ENCODE measurements at places on chromosomes 5 and 9.

DNA sequence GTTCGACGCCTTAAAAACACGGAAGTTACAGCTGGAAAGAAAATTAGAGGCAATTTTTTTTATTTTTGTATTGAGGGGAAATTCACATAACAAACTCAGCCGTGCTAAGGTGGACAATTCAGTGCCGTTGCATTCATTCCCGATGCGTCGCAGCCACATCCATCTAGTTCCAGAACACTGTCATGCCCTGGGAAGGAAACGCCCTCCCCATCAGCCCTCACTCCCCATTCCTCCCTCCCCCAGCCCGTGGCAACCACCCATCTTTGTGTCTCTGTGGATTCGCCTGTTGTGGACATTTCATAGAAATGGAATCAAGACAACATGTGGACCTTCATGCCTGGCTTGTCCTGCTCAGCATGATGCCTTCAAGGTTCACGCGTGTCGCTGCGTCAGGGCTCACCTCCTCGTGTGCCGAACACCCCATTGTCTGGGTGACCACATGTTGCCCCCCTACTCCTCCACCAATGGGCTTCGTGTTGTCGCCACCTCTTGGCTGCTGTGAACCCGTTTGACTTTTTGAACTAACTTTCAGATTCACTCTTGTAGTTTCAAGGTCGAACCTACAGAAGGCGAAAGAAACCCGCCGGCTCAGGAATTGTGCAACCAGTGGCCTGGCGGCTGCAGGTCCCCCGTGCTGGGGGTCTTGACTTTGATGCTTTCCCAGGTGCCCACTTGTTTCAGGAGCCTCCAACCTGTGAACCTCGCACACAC, 17.4 kb upstream of the CAMSAP1 start:
- no peak for DNase-seq

DNA sequence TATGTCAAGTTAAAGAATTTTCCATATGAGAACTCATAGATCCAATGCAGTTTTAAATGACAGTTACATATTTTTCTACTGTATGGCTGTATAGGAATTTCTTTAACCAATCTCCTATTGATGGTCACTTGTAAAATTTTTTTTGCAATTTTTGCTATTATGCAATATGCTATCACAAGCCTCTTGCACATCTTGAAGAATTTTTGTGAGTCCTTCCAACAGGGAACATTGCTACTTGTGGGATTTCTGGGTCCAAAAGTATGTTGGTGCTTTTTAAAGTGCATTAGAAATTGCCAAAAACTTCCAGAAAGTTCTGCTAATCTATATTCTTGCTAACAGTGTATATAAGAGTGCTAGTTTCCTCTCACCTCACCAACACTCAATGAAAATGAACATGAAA, 65.1 kb downstream of the NPR3 start:
- DNase-seq, result no peak

DNA sequence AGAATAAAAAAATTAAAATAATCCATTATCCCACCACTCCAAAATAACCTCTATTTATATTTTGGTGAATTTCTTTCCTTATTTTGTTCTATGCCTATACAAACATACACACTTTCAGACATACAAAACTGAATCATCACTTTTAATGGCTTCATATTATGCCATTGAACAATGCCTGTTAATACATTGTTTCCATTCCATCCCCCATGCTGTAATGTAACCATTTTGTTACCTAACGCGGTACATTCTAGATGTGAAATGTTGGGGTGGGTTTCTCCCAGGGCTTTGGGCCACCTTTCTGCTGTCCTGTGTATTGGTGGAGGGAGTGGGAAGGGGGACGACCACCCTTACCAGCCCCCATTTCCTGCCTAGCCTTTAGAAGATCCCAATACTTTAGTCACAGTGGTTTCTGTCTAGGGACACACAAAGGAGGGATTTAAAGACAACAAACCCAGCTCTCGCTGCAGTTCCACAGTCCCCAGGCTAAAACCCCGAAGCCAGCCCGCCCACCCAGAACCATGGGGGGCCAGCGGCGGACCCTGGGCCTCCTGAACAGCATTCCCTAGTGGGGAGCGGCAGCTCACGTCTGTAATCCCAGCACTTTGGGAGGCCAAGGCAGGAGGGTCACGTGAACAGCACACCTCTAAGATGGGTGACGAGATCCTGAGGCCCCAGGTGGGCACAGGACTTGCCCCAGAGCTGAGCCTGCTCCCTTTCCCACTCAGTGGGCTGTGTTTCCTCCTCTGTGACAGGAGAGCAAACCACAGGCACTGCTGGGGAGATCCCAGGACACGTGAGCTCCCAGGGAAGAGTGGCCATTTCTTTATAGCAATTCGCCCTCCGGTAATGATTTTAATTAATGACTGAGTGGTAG, 56.9 kb upstream of the STXBP1 start:
- DNase-seq, result no peak

- peak; percentile 45 for DNase-seq
These were observed 700.3 kb downstream of the PTPRD start for GRCh38 chr9:9912459-9912858.

DNA sequence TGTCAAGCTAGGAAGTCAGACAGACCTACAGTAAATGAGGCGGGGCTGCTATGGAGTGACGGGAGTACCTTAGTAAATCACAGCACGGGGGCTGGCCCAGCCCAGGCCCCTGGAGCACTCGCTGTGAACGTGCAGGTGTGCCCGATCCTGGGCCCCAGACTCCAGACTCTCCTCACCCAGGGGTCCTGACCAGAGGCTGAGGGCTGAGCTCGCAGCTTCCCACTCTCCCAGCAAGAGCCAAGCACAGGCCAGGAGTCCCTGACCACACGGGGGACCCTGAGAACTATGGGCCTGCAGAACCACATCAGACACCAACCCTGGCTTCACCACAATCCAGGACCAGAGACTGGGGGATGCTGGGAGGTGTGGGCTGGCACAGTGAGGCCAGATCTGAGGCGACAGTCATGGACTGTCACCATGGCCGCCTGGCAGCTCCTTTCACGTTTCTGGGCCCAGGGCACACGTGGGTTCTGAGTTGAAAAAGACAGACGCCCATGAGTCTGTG, 73.4 kb downstream of the ADAMTS2 start:
- DNase-seq, result no peak

DNA sequence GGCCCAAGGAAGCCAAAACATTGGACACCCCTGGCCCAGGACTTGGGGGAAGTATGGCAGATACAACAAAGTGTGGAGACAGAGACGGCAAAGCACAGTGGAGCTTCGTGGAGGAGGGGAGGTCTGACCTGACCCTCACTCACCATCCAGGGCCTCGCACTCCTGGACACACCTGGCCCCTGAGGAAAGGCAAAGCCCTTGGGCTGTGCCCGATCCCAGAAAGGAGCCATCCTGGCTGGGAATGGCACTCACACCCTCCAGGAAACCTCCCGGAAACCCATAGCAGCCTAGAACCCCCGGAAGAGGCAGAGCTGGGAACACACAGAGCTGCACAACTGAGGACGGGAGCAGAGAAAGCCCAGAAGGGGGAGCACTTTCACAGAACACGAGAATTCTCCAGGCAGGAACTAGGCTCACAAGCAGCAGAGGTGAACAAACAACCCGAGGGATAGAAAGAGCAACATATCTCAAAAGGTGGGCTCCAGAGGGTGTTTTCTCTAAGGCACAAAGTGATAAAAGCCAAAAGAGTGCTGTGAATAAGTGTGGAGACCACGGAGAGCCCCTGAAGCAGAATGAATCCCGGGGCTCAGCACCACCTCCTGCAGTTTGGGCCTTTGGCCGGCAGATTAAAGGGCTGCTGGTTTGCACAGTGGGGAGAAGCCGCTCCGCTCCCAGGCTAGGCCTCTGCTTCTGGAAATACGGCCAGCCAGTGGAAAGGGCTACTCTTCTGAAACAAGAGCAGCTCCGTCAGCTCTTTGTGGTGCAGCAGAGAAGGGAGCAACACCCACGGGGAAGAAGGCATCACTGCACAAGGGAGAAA, 108.2 kb downstream of the UBE2R2 start:
- peak; percentile 73 for DNase-seq

- no peak for DNase-seq
These were observed 115.4 kb downstream of the RGS3 start for GRCh38 chr9:113578882-113579282.

DNA sequence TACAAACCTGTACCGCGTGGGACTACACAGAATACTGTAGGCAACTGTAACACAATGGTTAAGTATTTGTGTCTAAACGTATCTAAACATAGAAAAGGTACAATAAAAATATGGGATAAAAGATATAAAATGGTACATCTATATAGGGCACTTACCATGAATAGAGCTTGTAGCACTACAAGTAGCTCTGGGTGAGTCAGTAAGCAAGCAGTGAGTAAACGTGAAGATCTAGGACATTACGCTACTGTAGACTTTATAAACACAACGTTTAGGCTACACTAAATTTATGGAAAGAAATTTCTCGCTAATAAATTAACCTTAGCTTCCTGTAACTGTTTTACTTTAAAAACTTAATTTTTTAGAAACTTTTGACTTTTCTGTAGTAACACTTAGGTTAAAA, 46.5 kb downstream of the MRPS27 start:
- no peak for DNase-seq

DNA sequence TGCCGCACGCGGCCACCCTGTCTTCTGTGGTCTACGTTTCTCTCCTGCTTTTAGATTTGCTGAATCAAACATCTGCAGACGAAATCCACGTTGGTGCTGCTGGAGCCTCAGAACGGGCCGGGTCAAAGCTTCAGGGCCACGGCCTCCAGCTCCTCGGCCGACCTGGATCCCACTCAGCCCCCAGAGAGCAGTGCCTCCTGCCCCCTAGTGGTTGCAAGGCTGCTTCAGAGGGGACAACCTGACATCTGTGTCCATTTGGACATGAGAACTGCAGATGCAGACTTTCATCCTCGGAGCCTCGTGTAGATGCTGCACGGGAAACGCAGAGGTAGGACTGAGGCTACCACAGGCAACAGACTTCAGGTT, 23.0 kb upstream of the SLC6A3 start:
- peak; percentile 71 for DNase-seq

DNA sequence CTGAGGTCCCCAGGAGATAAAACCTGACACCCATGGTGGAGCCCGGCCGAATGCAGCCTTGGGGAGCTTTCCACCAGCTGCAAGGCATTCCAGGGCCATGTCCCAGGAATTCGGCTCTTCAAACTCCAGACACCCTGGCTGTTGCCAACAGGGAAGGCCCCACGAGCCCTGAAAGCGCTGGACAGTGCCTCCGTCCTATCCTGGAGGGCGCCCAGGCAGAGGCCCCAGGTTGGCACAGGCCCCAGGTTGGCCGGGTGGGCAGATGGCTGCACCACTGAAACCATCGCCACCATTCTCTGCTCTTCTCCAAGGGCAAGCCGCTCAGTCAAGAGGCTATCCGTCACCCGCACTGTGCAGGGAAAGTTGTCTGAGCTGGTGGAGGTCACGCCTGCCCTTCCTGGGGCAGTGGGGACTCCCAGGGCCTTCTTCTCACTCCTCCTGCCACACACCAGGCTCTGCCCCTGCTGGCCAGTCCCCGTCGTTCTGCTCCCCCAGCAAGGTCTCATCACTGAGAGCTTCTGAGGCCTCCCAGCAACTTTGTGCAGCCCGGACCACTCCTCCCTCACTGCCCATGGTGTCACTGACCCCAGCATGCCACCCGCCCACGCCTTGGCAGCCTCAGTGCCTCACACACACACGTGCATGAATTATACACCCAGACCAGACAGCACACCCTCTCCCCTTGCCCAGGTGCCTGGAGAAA, 21.2 kb downstream of the SLC6A3 start:
- no peak for DNase-seq

DNA sequence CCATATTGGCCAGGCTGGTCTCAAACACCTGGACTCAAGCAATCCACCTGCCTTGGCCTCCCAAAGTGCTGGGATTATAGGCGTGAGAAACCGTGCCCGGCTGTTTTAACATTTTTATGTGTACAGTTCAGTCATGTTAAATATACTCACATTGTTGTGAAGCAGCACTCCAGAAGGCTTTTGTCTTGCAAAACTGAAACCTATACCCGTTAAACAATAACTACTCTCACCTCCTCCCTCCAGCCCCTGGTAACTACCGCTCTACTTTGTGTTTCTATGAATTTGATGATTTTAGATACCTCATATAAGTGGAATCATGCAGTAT, 23.1 kb upstream of the SHB start:
- DNase-seq, result no peak

Measured in D341Med (cell line).